ENCODE measurements at places on chromosomes 4 and X. TPM values are rescaled to one million over a fixed set of nuclear protein-coding genes. Genes with fewer than 3 reads are reported as not detected.

The SPRY1 gene
- 49.0 TPM for total RNA-seq

GRCh38 chr4:187484186-187484585, 511.4 kb upstream of the ZFP42 start:
- no peaks in the 10 kb centered on the region for H3K27me3 ChIP-seq
- no peak overlapping the region for H3K27ac ChIP-seq
- no peak for DNase-seq
- H3K4me1 ChIP-seq = no peaks in the 10 kb centered on the region
- no peaks in the 10 kb centered on the region for H3K36me3 ChIP-seq

- no peak overlapping the region for H3K4me3 ChIP-seq
- DNase-seq = no peak
- H3K4me1 ChIP-seq = no peaks in the 10 kb centered on the region
- H3K36me3 ChIP-seq = no peaks in the 10 kb centered on the region
- H3K27me3 ChIP-seq = no peaks in the 10 kb centered on the region
These were observed 115.8 kb upstream of the BMPR1B start for GRCh38 chr4:94641702-94642560.

- no peak overlapping the region for H3K27ac ChIP-seq
- no peak for DNase-seq
- H3K4me1 ChIP-seq = no peaks in the 10 kb centered on the region
- H3K27me3 ChIP-seq = no peaks in the 10 kb centered on the region
These were observed 28.2 kb upstream of the SORBS2 start for GRCh38 chr4:185840201-185840600.

- no peak for DNase-seq
- H3K4me1 ChIP-seq = peaks cover 14% of the 10 kb centered on the region
- no peaks in the 10 kb centered on the region for H3K27me3 ChIP-seq
- no peak overlapping the region for H3K4me3 ChIP-seq
- H3K36me3 ChIP-seq = peaks cover 12% of the 10 kb centered on the region
- no peak overlapping the region for H3K27ac ChIP-seq
These were observed 57.6 kb downstream of the CHIC2 start for GRCh38 chr4:54006755-54007154.

GRCh38 chr4:98932539-98932938, 3.6 kb upstream of the EIF4E start:
- peaks cover 31% of the 10 kb centered on the region for H3K4me1 ChIP-seq
- no peak overlapping the region for H3K27ac ChIP-seq
- no peaks in the 10 kb centered on the region for H3K36me3 ChIP-seq
- no peaks in the 10 kb centered on the region for H3K27me3 ChIP-seq
- DNase-seq = no peak

DNA sequence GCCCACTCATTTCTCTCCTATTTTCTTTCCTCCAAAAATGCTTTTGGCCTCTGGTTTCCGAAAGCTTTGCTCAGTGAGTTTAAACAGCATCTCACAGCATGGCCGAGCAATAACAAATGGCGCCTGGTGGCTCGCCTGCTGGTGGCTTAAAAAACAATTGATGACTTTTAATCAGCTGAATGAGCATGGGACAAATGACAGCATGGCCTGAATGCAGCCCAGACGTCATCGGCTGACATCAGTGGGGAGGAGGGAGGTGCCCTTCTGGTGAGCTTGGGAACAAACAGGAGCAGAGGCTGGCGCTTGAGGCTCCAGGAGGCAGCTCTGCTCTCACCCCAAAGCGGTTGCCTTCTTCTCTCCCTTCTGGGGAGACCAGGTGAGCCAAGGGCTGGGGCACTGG, 286.4 kb downstream of the BCOR start:
- H3K36me3 ChIP-seq = no peaks in the 10 kb centered on the region
- H3K4me3 ChIP-seq = no peak overlapping the region
- H3K27me3 ChIP-seq = no peaks in the 10 kb centered on the region
- peaks cover 22% of the 10 kb centered on the region for H3K4me1 ChIP-seq
- H3K27ac ChIP-seq = no peak overlapping the region
- DNase-seq = no peak

The CABS1 gene
- not detected for total RNA-seq
